ENCODE measurements at places on chromosomes 13 and 19.

GRCh38 chr13:98508685-98509084, 68.2 kb downstream of the STK24 start:
- DNase-seq, result no peak

DNA sequence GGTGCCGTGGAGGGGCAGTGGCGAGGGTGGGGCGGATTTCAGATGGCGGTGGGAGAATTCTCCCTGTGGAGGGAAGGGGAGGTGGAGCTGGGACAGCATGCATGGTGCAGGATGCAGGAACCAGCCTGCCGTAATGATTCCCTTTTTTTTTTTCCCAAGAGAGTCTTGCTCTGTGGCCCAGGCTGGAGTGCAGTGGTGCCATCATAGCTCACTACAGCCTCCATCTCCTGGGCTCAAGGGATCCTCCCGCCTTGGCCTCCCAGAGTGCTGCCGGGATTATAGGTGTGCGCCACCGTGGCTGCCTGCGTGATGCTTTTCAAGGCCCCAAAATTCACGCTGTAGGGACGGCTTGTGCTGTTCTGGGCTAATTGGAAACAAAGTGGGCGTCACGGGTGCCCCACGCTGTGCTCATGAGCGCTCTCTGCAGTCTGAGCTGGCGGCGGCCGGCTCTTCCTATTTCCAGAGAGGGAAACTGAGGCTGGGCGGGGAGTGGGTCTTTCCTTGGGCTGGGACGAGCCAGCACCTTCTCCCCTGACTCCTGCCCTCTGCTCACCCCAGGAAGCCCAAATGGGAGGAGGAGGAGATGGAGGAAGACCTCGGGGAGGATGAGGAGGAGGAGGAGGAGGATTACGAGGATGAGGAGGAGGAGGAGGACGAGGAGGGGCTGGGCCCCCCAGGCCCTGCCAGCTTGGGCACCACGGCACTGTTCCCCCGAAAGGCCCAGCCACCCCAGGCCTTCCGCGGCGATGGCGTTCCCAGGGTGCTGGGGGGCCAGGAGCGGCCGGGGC, 6.2 kb downstream of the ARID3A start:
- DNase-seq, result no peak

DNA sequence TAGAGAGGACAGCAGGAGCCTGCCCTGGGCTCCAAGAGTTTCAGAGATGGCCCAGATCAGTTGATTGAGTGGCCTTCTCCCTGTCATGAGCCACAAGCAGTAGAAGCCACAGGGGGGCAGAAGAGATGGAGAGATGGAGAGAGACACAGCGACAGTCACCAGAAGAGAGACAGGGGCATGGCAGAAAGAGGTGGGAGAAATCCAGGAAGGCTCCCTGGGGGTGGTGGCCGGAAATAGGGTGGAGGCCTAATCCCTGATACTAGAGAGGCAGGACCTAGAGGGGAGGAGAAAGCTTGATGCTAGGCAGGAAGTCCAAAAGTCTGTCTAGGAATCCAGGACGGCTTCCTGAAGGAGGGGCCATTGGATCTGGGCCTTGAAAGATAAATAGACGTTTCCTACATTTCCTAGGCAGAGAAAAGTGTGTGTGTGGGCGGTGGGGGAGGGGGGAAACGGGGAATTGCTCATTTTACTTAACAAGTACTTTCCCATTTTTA, 9.6 kb upstream of the TPM4 start:
- no peak for DNase-seq

GRCh38 chr19:30070198-30070967, 128.3 kb downstream of the URI1 start:
- DNase-seq, result no peak

Data from activated T-helper 1 cell treated with anti-CD3 and anti-CD28 coated beads, Interleukin-2, amount 50 U/mL, for 16 hours (primary cell).